ENCODE measurements at places on chromosomes 7 and 10. TPM values are rescaled to one million over a fixed set of nuclear protein-coding genes. Genes with fewer than 3 reads are reported as not detected.

The TLX1 gene
- not detected for total RNA-seq

The CD36 gene
- 91.5 TPM for total RNA-seq

The HOXA13 gene
- total RNA-seq = 0.12 TPM

The OR2A12 gene
- not detected for total RNA-seq

- no peak for ATAC-seq
- H3K4me3 ChIP-seq = no peak overlapping the region
- H3K27me3 ChIP-seq = no peaks in the 10 kb centered on the region
These were observed 96.1 kb downstream of the TPST1 start for GRCh38 chr7:66301249-66301648.

GRCh38 chr7:79436378-79436777, 17.1 kb downstream of the MAGI2 start:
- H3K36me3 ChIP-seq = no peaks in the 10 kb centered on the region
- H3K4me3 ChIP-seq = no peak overlapping the region
- H3K27ac ChIP-seq = no peak overlapping the region
- H3K4me1 ChIP-seq = no peaks in the 10 kb centered on the region
- no peak for ATAC-seq
- no peaks in the 10 kb centered on the region for H3K27me3 ChIP-seq

GRCh38 chr7:133520248-133520647, 267.4 kb downstream of the EXOC4 start:
- ATAC-seq = no peak
- H3K27ac ChIP-seq = no peak overlapping the region
- no peaks in the 10 kb centered on the region for H3K4me1 ChIP-seq
- no peaks in the 10 kb centered on the region for H3K27me3 ChIP-seq

- no peaks in the 10 kb centered on the region for H3K27me3 ChIP-seq
- peak overlapping the region; percentile 85 for H3K27ac ChIP-seq
- H3K36me3 ChIP-seq = no peaks in the 10 kb centered on the region
- no peak overlapping the region for H3K4me3 ChIP-seq
- peaks cover 90% of the 10 kb centered on the region for H3K4me1 ChIP-seq
- peak; percentile 8 for ATAC-seq
These were observed 99.2 kb downstream of the GRK5 start for GRCh38 chr10:119306514-119306951.

DNA sequence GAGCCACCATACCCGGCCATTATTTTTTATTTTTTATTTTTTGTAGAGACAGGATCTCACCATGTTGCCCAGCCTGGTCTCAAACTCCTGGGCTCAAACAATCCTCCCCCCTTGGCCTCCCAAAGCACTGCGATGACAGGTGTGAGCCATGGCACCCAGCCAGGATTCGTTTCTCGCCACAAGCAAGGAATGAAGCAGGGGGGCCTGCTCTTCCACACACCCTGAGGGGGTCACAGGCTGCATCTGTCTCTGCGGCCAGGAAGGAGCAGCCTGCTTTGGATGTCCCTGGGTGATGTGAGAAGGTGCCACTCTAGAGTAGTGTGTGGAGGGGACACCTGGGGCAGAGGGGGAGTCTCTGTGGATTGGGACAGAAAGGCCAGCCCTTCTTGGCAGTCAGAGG, 61.3 kb upstream of the TNRC18 start:
- ATAC-seq = no peak
- H3K36me3 ChIP-seq = peaks cover 40% of the 10 kb centered on the region

GRCh38 chr7:47294556-47295222, 287.2 kb downstream of the TNS3 start:
- no peaks in the 10 kb centered on the region for H3K27me3 ChIP-seq
- H3K27ac ChIP-seq = peak overlapping the region; percentile 45
- H3K4me3 ChIP-seq = no peak overlapping the region
- H3K36me3 ChIP-seq = no peaks in the 10 kb centered on the region

DNA sequence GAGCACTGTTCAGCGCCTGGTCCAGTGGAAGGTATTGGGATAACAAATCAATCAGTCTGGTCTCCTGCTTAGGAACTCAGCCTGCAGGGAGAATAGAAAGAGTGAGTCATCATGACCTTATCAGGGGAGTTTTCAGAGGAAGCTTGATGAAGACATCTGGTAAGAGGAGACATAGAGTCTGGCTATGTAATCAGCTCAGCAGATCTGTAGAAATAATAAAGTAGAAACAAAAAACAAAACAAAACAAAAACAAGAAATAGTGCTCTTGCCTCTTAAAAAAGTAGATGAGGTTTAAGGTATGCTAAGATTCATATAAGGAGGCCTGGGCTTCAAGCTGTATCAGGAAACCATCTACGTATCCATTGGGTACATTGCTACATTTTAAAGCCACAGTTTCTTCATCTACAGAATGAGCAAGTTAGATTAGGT, 14.4 kb downstream of the TAS2R41 start:
- H3K27ac ChIP-seq = no peak overlapping the region
- ATAC-seq = no peak
- H3K4me1 ChIP-seq = no peaks in the 10 kb centered on the region
- H3K4me3 ChIP-seq = no peak overlapping the region
- no peaks in the 10 kb centered on the region for H3K27me3 ChIP-seq

DNA sequence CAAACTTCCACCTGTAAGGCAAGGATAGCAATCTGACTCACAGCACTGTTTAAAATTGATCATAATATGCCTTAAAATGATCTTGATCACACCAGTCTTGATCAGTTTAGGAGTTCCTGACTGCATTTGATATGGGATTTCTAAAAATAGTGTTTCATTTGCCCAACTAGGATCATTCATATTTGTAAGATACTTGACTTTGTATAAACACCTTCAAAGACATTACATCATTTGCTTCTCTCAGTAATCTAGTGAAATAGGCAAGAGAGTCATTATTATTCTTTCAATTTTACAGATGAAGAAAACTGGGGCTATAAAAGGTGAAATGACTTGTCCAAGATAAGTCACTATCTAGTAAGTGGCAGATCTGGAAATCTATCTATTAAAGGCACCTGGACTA, 521.1 kb downstream of the GATA3 start:
- no peak overlapping the region for H3K27ac ChIP-seq
- H3K4me3 ChIP-seq = no peak overlapping the region
- no peaks in the 10 kb centered on the region for H3K36me3 ChIP-seq
- no peak for ATAC-seq

GRCh38 chr7:156496865-156497264, 143.7 kb upstream of the RNF32 start:
- H3K4me1 ChIP-seq = no peaks in the 10 kb centered on the region
- H3K27me3 ChIP-seq = peaks cover 25% of the 10 kb centered on the region
- no peaks in the 10 kb centered on the region for H3K36me3 ChIP-seq
- no peak overlapping the region for H3K4me3 ChIP-seq
- H3K27ac ChIP-seq = no peak overlapping the region
- no peak for ATAC-seq

GRCh38 chr7:76318488-76319353, 16.2 kb downstream of the HSPB1 start:
- peaks cover 52% of the 10 kb centered on the region for H3K4me1 ChIP-seq
- no peaks in the 10 kb centered on the region for H3K27me3 ChIP-seq
- peak overlapping the region; percentile 67 for H3K27ac ChIP-seq
- H3K36me3 ChIP-seq = no peaks in the 10 kb centered on the region

- no peak overlapping the region for H3K27ac ChIP-seq
- ATAC-seq = no peak
- no peak overlapping the region for H3K4me3 ChIP-seq
These were observed 13.6 kb downstream of the POR start for GRCh38 chr7:75928568-75928914.

DNA sequence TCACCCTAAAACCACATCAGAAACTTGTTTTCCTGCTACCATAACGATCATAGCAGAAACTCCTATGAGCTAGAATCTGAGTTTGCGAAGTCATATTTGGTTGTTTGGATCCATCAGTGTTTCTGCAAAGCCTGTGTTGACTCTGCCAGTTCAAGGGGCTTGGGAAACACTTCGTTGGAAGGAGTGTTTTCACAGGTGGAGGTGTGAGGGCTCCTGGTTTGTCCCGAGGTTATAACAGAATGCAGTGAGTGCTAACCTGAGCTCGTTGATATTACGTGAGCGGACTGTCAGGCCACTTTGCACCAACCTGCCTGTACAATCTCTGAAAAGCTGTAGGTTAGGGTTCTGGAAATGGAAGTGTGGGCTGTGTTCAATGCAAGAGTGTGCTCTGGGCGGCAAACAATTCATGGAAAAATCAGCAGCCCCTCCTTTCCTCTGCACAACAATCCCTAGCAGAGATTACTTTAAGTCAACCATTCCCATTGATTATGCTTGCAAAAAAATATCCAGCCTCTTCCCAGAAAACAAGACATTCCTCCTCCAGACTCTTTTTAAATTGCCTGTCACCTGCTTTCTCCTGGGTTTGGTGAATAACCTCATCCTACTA, 622.0 kb downstream of the TYW1 start:
- no peaks in the 10 kb centered on the region for H3K4me1 ChIP-seq
- no peak overlapping the region for H3K4me3 ChIP-seq
- ATAC-seq = no peak
- no peaks in the 10 kb centered on the region for H3K36me3 ChIP-seq
- H3K27me3 ChIP-seq = peaks cover 18% of the 10 kb centered on the region

GRCh38 chr10:96712662-96713271, 7.5 kb downstream of the PIK3AP1 start:
- H3K4me1 ChIP-seq = no peaks in the 10 kb centered on the region
- no peak overlapping the region for H3K4me3 ChIP-seq
- peaks cover 4% of the 10 kb centered on the region for H3K27me3 ChIP-seq
- no peaks in the 10 kb centered on the region for H3K36me3 ChIP-seq
- no peak overlapping the region for H3K27ac ChIP-seq
- no peak for ATAC-seq

DNA sequence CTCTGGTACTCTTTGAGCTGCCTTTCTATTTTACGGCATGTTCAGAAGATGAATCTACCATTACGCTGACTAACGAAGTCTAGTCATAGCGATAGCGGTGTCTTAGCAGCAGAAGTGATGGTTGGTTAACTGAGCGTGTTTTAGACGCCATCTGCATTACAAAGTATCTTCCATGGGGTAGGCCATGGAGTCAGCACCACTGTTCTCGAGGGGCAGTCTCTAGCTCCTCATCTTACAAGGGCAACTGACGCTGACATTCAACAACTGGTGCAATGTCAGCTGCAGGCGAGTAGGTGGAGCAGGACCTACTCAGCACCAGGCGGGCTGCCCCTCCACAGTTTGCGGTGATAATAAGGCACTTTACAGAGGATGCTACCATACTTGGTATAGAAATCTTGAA, 88.7 kb downstream of the ADARB2 start:
- H3K27ac ChIP-seq = no peak overlapping the region
- no peak for ATAC-seq
- no peak overlapping the region for H3K4me3 ChIP-seq
- H3K27me3 ChIP-seq = peaks cover 61% of the 10 kb centered on the region
- H3K36me3 ChIP-seq = no peaks in the 10 kb centered on the region
- H3K4me1 ChIP-seq = no peaks in the 10 kb centered on the region

GRCh38 chr10:63707254-63707910, 186.2 kb downstream of the REEP3 start:
- peaks cover 29% of the 10 kb centered on the region for H3K4me1 ChIP-seq
- no peaks in the 10 kb centered on the region for H3K36me3 ChIP-seq
- no peak overlapping the region for H3K4me3 ChIP-seq
- peak; percentile 88 for ATAC-seq
- no peaks in the 10 kb centered on the region for H3K27me3 ChIP-seq
- peak overlapping the region; percentile 63 for H3K27ac ChIP-seq

- H3K36me3 ChIP-seq = no peaks in the 10 kb centered on the region
- no peak overlapping the region for H3K4me3 ChIP-seq
- no peaks in the 10 kb centered on the region for H3K27me3 ChIP-seq
- no peak for ATAC-seq
- H3K4me1 ChIP-seq = peaks cover 47% of the 10 kb centered on the region
These were observed 14.0 kb downstream of the ADAM8 start for GRCh38 chr10:133262696-133263095.

DNA sequence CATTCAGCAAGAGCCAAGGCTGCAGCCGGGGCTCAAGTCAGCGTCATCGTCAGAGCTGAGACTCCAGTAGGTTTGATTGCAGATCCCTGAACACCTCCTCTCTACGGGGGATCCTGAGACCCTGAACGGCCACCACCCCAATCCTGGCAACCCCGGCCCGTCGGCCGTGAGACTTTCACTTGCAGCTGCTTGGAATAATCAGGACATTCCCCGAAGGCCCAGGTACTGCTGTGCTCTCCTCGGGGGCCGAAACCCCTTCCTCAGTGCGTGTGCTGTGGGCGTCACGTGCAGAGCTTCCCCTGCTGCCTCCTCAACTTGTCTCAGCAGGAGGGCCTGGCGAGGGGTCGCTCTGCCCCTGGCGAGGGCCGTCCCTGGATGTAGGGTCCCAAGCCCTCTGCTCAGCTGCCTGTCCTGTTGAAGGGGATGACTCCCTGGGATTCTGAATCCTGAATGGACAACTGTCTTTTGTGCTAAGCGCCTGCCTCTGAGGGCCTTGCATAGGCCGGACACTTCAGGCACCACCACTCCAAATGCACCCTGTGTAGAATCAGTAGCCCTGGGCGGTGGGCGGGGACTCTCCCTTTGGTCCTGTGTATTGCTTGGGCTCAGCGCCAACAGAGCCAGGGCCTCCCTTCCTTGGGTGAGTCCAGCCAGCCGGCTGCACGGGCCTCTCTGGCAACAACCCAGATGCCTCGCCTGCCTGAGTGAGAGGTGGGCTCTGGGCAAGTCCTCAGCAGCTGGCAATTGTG, 63.8 kb upstream of the EBF3 start:
- H3K36me3 ChIP-seq = no peaks in the 10 kb centered on the region
- H3K4me3 ChIP-seq = no peak overlapping the region
- peak; percentile 13 for ATAC-seq
- H3K4me1 ChIP-seq = no peaks in the 10 kb centered on the region
- H3K27ac ChIP-seq = no peak overlapping the region

GRCh38 chr10:13395540-13395939, 47.4 kb upstream of the SEPHS1 start:
- no peaks in the 10 kb centered on the region for H3K4me1 ChIP-seq
- ATAC-seq = no peak
- peaks cover 11% of the 10 kb centered on the region for H3K27me3 ChIP-seq

DNA sequence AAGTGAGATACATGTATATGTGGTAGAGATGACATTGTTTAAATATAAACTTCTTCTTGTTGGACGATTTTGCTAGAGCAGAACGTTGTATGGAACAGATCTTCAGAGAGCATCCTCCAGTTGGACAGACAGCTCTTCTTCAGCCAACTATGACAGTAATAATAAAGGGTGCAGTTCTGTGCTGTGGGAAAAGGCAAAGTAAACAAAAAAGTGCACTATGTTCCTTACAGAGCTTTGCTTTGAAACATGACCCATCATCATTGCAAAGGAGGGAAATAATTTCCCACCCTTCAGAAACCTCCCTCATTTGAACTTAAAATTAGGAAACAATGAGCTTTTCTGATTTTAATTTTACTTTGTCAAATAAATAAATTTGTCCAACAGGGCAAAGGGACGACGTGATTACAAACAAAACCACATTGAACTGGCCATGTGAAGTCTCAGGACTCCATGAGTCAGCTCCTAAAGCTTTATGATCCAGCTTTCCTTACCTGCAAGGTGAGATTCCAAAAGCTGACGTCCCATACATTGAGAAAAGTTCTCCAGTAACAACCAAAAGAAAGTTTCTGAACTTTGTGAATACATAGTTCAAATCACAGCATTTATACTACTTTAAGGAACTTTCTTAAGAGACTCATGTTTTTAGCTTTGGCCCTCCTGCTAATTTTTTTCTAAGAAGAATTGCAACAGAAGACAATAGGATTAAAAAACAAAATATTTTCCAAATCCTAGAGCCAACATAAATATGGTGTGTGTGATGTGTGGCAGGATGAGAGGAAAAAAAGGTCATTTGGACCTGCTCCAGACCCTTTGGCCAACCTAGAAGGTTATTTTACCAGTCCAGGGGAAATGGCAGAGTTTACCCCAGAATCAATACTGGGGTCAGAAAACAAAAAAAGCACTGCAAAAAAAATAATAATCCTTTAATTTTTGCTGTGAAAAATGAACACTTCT, 565.4 kb upstream of the NRP1 start:
- H3K27ac ChIP-seq = no peak overlapping the region
- no peaks in the 10 kb centered on the region for H3K36me3 ChIP-seq
- peaks cover 29% of the 10 kb centered on the region for H3K4me1 ChIP-seq
- H3K27me3 ChIP-seq = no peaks in the 10 kb centered on the region

GRCh38 chr10:32982293-32982709, 24.3 kb upstream of the ITGB1 start:
- no peak overlapping the region for H3K4me3 ChIP-seq
- peaks cover 33% of the 10 kb centered on the region for H3K4me1 ChIP-seq
- H3K27ac ChIP-seq = no peak overlapping the region
